ENCODE measurements at places on chromosomes 16 and 17.

GRCh38 chr16:51868631-51869030, 678.3 kb downstream of the TOX3 start:
- no peak for DNase-seq

DNA sequence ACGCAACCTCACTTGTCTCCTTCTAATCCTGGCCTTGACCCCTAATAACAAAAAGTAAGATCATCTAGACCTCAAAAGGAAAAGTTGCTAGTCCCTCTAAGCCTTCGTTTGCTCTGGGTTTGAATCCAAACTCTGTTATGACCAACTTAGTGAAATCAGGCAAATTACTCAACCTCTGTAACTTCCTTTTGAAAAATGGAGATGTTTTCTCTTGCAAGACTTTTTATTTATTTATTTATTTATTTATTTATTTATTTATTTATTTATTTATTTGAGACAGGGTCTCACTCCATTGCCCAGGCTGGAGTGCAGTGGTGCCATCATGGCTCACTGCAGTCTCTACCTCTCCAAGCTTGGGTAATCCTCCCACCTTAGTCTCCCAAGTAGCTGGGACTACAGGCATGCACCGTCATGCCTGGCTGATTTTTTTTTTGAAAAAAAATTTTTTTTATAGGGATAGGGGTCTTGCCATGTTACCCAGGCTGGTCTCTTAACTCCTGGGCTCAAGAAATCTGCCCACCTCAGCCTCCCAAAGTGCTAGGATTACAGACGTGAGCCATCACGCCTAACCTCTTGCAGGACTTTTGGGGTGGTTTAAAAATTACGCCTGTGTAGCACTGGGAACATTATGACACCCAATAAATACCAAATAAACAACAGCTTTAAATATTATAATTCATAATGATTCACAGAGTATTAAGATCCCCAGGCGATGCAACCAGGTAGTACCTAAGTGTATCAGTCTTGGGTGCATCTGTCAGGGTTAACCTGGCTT, 63.4 kb downstream of the PITPNC1 start:
- DNase-seq: peak; percentile 3

GRCh38 chr17:21177854-21178600, 35.9 kb downstream of the TMEM11 start:
- DNase-seq: no peak

GRCh38 chr17:43389046-43389947, 9.5 kb upstream of the ARL4D start:
- DNase-seq: peak; percentile 73

DNA sequence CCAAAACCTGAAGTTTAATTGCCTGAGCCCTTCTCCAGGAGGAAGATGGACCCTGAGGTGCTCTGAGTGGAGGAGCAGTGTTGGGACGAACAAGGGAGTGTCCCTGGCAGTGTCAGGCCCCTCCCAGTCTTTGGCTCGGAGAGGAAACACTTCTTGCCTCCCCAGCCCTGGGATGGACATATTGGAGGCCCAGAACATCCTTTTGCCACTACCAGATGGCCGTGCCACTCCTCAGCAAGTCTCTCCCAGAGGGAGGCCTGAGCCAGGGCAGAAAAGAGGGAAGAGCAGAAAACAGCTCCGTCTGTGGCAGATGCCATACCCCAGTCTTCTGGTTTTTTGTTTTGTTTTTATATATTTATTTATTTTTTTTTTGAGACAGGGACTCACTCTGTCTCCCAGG, 91.5 kb upstream of the CRHR1 start:
- DNase-seq: no peak

DNA sequence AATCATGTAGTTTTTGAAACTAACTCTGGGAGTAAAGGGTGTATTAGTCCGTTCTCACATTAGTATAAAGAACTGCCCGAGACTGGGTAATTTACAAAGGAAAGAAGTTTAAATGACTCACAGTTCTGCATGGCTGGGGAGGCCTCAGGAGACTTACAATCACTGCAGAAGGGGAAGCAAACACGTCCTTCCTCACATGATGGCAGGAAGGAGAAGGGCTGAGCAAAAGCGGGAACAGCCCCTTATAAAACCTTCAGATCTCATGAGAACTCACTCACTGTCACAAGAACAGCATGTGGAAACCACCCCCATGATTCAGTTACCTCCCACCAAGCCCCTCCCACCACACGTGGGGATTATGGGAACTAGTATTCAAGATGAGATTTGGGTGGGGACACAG, 256.5 kb upstream of the TNRC6C start:
- DNase-seq: no peak

GRCh38 chr17:76872874-76873221, 4.6 kb downstream of the MGAT5B start:
- DNase-seq: no peak

- peak; percentile 92 for DNase-seq
These were observed 27.6 kb upstream of the PITPNA start for GRCh38 chr17:1590029-1590746.

DNA sequence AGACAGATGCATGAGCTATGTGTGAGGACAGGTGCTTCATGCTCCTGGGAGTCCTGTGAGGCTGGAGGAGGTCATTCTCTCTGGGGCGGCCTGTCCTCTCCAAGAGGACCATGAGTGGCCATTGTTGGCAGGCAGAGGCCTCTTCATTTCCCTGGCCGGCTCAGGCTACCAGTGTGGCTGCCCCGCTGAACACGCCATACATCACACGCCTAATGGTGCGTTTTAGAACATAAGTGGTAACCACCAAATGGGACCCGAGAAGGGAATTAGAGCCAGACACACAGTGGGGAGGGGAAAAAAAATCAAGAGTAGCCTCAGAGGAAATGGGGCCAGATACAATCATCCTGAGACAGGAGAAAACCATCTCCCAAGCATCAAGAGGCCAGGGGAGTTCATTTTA, 140.0 kb downstream of the SPACA3 start:
- DNase-seq: no peak

DNA sequence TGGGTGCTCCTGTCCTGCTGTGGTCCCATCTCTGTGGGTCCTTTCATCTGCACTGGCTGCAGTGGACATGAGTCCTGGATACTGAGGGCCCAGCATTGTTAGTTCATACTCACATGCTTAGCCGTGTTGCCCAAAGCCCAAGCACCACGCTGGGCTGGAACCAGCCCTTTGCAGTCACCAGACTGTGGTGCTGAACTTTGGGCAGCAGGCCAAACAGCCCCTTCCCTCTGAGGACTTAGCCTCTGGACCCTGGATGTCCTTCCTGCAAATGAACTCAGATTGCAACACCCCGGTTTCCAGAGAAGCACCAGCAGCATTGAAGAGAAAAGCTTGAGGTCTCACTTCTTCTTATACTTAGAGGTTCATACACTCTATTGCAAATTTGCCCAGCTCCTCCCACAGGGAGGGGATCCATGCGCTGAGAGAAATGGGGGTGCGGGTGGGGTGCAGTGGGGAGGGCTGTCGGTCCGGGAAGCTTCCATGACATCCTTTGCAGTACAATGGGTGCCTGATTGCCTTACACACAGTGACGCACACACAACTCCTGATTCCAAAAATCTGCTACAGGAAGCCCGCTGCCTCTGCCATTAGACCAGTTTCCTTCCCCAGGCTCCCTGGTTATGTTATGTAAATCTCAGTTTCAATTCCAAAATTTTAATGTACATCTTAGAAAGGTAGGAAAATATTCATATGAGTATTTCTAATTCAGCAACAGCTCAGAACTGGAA, 65.8 kb downstream of the RGS9 start:
- no peak for DNase-seq

- peak; percentile 98 for DNase-seq
These were observed 31.5 kb upstream of the B4GALNT2 start for GRCh38 chr17:49101054-49101534.

- peak; percentile 88 for DNase-seq
These were observed at the start of gene MARF1 for GRCh38 chr16:15643048-15643945. TSS of gene MARF1 (minus strand) at chr16:15643154. CDS start at chr16:15639233, 3,921 bp downstream.

DNA sequence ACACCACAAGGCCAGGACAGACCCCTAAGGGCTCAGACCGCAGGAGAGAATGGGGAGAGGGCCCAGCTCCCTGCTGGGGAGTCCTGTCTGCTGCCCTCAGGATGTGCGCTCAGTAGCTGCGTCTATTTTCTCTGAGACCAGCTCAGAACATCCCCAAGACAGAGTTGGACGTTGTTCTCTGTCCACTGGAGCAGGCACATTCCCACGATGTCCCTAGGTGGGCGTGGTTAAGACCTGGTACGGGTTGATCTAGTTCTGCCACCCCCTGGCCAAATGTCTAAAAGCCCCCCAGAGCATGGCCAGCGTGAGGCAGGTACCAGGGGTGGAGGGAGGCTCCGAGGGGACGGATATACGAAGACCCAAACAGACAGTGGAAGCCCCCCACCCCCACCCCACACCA, 842 bp upstream of the CALB2 start:
- DNase-seq: no peak

DNA sequence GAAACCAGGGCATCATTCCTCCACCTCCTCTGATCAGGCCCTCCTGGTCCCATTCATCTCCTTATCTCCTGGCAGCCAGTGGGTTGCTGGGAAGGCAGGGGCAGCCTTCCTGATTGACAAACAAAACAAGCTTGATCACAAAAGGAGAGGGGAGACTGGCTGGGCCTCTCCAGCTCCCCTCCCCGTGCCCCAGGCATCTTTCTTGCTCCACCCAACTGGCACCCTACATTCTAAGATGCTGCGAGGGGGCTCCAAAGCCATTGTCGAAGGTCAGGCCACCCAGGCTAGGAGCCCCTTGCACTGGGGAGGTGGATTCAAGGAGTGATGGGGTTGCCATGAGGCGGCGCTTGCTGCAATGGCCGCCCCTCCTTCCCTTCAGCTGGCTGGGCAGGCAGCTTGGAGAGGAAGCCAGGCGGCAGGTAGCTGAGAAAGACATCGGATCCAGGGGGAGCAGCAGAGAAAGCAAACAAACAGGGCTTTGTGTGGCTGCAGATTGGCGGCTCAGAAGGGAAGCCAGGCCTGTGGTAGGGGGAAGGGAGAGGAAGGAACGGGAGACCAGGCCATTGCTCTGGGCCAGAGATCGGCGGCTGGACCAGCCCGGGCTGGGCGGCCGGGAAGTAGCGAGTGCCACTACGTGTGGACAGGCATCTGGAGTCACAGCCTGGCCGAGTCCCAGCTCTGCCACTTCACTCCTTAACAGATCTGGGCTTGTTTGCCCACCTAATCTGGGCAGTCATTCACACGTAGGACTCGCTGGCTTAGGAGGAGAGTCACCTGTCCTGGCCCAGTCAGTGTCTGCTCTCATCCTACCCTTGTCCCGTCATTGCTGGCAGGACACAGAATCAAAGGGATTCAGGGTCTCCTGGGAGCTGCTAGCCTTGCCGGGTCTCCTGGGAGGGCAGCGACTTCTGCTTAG, 12.3 kb downstream of the RAI1 start:
- no peak for DNase-seq

GRCh38 chr17:56884483-56885311, 29.2 kb downstream of the TRIM25 start:
- DNase-seq: no peak

- DNase-seq: peak; percentile 75
These were observed at the start of gene CSNK1D for GRCh38 chr17:82273327-82274133. TSS of gene CSNK1D (minus strand) at chr17:82273700. CDS start at chr17:82273381, 319 bp downstream.

GRCh38 chr16:11175106-11175786, 80.8 kb downstream of the SOCS1 start:
- no peak for DNase-seq

- peak; percentile 56 for DNase-seq
These were observed 2.7 kb upstream of the TANC2 start for GRCh38 chr17:62963296-62963695.

DNA sequence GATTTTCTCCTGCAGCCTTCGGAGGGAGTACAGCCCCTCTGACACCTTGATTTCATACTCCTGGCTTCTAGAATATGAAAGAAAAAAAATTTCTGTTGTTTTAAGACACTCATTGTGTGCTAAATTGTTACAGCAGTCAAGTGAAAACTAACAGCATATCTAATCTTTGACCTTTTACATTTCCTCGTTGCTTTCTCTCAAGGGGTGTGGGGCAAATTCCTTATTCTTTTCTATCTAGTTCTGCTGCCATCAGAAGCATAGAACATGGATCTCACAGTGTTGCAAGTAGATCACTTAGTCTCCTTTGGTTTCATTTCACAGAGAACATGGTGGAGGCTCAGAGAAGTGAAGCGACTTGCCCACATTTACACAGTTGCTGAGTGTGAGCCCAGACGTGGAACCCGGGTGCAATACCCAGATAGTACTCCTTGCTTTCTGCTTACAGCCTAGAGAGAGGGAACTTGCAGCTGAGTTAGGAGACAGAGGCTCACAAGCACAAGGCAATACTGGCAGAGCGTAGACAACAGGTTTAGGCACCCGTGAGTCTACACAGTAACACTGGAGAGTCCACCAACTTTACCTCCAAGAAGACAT, 28.7 kb upstream of the MMD start:
- DNase-seq: no peak

DNA sequence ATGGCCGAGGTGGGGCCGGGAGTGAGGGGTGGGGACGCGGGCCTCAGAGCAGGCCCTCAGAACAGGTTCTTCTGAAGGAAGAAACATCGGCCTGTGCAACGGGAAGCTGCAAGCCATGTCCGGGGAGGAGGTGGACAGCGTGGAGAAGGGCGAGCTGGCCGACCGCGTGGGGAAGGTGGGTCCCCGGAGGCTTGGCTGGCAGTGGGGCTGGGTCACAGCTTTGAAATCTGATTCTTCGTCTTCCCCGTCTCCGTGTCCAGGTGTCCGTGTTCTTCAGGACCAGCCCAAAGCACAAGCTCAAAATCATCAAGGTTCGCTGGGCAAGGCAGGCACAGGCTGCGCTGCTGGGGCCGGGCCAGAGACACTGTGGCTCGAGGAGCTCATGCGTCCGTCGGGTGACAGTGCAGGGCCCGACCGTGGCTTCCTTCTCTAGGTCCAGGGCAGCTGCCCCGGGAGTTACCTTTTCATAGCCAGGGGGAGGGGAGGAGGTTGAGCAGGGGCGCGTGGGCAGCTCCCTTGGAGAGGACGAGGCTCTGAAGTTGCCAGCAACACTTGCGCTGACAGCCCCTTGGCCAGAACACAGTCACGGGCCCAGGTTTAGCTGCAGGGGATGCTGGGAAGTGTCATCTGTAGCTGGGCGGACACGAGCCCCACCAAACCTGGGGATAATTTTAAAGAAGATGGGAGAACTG, 51.3 kb downstream of the MEAK7 start:
- no peak for DNase-seq

DNA sequence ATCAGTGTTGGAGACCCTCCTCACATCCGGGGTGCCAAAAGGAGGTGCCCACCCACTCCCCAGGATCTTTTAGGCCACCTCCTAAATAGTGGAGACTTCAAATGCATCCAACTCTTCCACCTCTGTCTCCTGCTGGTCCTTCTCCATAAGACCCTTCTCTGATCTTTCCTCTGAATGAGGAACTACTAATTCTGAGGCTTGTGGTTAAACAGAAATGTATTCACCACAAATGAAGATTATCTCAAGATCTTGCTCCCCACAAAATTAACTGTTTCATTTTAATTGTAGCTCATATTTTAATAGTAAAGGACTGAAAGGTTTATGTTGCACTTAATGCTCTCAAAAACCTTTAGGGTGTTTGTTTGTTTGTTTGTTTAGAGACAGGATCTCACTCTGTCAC, 34.1 kb downstream of the TLE7 start:
- DNase-seq: no peak

DNA sequence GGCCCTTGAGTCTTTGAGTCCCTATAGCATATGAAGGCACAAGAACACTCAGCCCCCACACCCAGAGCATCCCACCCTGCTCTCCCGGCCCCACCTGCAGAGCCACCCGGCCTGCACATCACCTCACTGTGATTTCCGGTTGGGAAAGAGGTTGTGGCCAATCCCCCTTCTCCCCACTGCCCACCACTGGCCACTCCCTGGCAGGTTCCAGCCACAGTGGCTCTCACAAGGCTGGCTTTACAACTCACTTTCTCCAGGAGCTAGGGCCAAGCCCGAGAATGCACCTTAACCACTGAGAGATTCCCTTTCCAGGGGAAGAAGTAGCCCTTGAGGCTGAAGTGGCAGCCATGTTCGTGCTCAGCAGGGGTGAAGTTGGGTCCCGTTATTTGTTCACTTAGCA, 123.9 kb downstream of the C16orf78 start:
- no peak for DNase-seq

Measured in amniotic epithelial cell (primary cell).